ENCODE measurements at places on chromosomes 3 and 15.

GRCh38 chr15:52751522-52751921, 38.6 kb downstream of the ONECUT1 start:
- no peak for DNase-seq

- no peak for DNase-seq
These were observed 55.2 kb upstream of the ACAN start for GRCh38 chr15:88748081-88748480.

- DNase-seq = no peak
These were observed 194.4 kb upstream of the GBE1 start for GRCh38 chr3:81955878-81956277.

GRCh38 chr15:58569455-58569854, 137.7 kb downstream of the LIPC start:
- no peak for DNase-seq

- DNase-seq = no peak
These were observed 36.2 kb downstream of the CBLB start for GRCh38 chr3:105832644-105833043.

Measured in retinal pigment epithelial cell (primary cell).